Tongue (tissue), 3 donors: ENCODE measurements at places on chromosomes 12 and 14.

DNA sequence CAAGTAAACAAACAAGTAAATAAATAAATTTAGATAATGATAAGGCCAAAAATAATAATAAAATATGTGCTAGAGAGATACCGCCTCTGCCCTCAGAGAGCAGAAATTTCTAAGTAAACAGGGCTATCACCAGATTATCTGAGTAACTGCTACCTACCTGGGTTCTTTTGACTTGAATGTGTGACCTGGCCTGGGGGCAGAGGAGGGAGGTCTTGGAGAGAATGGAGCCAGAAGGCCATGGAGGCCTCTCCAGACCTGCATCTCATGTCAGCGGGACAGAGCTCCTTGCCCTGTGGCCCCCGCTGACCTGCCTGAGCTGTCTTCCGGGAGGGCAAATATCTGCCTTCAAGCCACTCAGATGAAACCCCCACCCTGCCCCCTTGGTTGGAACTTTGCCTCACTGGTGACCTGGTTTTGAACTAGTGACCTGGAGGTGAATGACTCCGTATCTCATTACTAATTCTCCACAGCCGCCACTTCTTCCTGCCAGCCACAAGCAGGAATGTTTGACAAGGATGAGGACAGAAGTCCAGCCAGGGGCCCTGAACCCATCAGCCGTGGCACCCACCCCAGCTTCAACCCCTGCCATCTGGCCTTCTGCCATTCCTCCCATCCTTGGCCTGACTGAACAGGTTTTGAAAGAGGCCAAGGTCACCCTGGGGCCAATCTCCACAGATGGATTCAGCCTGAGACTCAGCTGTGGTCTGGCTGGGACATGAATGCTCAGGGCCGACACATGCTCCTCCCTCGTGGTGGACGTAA lies 86.8 kb upstream of the PARP11 start:
- DNase-seq, result peak; percentile 19

GRCh38 chr12:14417715-14418114 lies 52.2 kb downstream of the ATF7IP start:
- DNase-seq, result peak; percentile 74

- DNase-seq, result no peak
Observed at GRCh38 chr12:89339526-89339925, 12.8 kb downstream of the DUSP6 start.

DNA sequence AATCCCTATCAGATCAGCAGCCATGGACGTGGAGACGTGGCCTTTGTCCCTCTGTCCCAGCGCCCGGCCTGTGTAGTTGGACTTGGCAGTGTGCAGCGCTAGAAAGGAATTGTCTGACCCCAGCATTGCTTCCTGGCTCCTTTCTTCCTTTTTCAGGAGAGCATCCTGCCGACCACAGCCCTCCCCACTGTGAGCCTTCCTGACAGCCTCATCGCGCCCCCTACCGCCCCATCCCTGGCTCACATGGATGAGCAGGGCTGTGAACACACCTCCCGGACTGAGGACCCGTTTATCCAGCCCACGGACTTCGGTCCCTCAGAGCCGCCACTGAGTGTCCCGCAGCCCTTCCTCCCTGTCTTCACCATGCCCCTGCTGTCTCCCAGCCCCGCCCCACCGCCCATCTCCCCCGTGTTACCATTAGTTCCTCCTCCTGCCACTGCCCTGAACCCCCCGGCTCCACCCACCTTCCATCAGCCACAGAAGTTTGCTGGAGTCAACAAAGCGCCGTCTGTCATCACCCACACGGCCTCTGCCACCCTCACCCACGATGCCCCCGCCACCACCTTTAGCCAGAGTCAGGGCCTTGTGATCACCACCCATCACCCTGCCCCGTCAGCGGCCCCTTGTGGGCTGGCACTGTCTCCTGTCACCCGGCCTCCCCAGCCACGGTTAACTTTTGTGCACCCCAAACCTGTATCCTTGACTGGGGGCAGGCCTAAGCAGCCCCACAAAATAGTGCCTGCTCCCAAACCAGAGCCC lies 40.6 kb downstream of the IL31 start:
- no peak for DNase-seq

DNA sequence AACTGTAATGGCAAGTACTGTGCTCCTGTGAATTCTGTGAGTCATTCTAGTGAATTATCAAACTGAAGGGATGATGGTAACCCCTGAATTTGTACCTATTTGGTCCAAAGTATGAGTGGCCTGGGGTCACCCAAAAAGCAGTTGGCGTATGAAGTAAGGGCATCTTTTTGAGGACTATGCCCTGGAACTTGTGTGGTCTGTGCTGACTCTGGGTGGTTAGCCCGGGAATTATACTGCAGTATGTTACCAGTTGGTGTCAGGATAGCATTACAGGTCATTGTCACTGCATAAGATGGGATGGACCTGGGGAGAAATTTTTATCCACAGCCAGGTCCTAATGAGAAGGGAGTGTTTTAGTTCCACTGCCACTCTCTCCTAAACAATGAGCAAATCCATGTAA lies 174.7 kb downstream of the SSPN start:
- DNase-seq, result no peak

DNA sequence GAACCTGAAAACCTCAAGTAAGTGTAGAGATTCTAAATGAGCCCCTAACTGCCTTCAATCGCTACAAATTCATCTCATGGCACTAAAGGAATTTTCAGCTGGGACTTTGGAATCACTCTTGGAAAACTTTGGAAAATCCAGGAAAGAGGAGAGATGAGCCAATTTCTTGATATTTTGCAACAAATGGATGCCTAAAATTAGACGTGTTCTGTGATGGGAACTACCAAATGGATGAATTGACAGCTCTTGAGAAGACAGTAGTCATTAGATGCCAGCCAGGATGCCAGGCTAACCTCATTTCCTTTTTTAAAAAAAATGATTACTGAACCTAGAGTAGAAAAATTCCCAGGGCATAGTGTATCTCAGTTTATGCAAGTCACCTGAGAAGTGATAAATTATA lies 78.3 kb downstream of the NPAS3 start:
- no peak for DNase-seq

DNA sequence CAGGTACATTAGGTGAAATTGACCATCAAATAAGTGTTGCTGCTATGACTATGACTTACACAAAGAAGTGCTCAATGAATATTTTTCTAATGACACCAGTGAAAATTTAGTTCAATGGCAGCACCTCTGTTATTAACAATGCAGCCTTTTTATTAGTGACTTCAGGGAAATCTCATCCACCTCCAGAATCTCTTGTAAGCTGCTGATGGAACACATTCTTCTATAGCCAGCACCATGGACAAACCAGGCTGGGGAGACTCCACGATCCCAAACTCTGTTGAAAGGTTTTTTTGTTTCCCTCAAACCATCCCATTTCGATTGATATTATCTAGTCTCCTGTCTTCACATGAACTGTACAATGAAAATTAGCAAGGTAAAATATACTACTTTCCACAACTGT lies 265.9 kb downstream of the ITPR2 start:
- no peak for DNase-seq
